ENCODE measurements at places on chromosomes 11 and 22.

- no peak for DNase-seq
Observed at GRCh38 chr11:130418756-130419155, 9.7 kb downstream of the ADAMTS8 start.

DNA sequence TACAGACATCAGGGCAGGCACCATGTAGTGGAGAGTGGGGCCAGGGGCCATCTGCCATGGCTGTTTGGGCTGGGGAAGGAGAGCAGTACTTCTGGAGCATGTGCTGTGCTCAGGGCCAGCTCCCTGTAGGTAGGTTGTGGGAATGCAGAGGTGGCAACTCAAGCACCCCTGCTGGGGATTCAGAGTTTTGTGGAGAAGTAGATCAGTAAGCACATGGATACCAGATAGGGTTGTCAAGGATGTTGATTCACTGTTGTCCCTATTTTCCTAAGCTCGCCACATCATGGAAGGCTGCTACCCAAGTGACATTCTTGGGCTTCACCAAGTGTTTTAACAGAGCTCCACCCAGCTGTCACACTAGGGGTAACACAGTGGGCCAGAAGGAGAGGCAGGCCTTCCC, 67.2 kb downstream of the BMAL1 start:
- no peak for DNase-seq

GRCh38 chr11:128859563-128860441, 7.3 kb downstream of the KCNJ1 start:
- peak; percentile 40 for DNase-seq

DNA sequence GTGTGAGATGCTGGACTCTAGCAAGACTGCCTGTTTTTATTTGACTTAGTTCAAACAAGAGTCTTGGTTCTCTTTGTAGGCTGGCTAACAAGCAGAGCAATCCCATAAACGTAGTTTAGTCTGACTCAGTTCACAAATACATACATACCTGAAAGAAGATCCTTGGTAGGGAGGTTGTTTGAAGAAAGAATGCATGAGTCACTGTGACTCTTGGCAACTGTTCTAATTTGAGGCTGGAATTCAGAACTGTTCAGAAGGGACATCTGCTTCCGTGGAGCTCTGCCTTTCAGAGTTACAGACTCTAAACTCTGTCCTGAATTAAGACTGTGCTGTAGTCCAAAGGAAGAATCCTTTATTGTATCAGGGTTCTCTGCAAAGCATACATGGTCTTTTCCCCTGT, 32.2 kb downstream of the C2CD3 start:
- DNase-seq: peak; percentile 99
